GF-D8 (cell line): ENCODE measurements at places on chromosomes 4 and X.

DNA sequence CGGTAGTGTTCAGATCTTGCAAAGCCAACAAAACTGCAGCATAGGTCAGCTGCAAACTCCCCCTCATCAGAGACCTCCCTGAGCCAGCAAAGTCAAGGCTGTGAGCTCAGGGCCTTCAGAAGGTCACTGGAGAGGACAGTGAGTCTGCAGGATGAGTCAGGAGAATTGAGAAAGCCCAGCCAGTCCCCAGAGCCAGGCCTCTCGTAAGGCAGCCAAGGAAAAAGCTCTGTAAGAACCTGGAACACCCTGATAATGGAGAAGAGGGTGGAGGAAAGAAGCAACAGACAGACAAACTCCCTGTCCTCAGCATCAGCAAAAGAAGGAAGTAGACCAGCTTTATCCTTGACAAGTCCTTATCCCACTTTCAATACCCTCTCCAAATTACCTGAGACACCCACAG is 33.0 kb downstream of the GRIA3 start:
- no peak for DNase-seq

- DNase-seq: no peak
Observed at GRCh38 chrX:19852014-19853005, 35.1 kb downstream of the SH3KBP1 start.

- DNase-seq: no peak
Observed at GRCh38 chr4:142556048-142556447, 290.1 kb downstream of the INPP4B start.

- no peak for DNase-seq
Observed at GRCh38 chr4:23298371-23298770, 591.5 kb downstream of the PPARGC1A start.

DNA sequence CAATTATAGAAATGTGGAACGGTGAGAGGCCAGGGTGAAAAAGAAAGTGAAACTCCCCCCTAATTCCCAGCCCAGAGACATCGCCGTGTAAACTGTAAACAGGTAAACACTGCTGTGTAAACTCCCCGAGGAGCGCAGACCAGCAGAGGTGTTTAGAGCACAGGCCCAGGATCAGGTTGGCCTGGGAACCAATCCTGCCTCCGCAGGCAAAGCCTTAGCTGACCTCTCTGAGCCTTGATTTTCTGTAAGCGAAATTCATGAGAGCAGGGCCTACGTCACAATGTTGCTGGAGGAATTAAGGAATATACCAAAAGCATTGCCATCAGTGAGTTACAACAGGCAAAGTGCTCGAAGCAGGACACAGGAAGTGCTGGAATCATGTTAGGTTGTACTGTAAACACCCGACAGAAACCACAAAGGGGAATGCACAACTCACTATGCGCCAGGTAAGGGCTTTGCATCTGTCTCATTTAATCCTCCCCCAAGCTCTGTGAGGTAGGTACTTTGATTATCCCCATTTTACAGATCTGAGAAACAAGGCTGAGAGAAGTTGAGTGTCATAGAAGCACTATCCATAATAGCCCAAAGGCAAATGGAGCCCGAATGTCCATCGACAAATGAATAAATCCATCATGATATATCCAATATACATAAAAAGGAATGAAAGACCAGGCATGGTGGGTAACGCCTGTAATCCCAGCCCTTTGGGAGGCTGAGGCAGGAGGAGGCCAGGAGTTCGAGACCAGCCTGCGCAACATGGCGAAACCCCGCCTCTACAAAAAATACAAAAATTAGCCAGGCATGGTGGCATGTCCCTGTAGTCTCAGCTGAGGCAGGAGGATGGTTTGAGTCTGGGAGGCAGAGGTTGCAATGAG is 30.7 kb upstream of the KIAA0232 start:
- no peak for DNase-seq

GRCh38 chrX:3582451-3582850 is 131.0 kb downstream of the PRKX start:
- DNase-seq: no peak

- DNase-seq: no peak
Observed at GRCh38 chrX:12567857-12568256, 223.4 kb upstream of the PRPS2 start.
